ENCODE measurements at places on chromosomes 2 and 18.

DNA sequence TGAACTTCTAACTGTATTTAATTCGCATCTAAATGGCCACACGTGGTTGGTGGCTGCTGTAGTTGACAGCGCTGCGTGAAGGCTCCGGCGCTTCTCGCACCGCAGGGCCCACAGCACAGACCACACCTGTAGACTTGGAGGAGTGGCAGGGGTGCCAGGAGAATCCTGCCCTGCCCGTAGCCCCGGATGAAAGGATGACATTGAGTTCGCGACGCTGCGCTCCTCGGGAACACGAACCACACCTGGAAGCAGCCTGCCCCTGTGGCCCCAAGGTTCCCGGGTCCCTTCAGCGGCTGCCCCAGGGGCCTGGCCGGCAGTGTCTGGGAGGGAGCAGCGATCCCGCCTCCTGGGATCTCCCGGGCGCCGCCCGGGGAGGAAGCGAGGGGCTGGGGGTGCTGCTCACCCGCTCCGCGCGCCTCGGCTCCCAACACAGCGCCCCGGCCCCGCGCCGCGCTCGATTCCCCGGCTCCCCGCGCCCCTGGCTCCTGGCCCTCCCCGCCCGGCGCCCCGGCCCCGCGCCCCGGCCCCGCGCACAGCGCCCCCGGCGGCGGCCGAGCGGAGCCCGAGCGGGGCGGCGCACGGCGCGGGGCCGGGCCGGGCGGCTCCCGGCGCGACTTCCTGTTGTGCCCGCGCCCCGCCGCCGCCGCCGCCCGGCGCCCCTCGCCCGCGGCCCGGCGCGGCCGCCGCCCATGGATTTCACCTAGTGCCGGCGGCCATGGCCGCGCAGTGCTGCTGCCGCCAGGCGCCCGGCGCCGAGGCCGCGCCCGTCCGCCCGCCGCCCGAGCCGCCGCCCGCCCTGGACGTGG is at the start of gene RNPEPL1:
Gene RNPEPL1 (plus strand): TSS at position 613 of the 806 bp plus-strand sequence. CDS start 103 bp downstream, at position 716.
- DNase-seq = peak; percentile 34

DNA sequence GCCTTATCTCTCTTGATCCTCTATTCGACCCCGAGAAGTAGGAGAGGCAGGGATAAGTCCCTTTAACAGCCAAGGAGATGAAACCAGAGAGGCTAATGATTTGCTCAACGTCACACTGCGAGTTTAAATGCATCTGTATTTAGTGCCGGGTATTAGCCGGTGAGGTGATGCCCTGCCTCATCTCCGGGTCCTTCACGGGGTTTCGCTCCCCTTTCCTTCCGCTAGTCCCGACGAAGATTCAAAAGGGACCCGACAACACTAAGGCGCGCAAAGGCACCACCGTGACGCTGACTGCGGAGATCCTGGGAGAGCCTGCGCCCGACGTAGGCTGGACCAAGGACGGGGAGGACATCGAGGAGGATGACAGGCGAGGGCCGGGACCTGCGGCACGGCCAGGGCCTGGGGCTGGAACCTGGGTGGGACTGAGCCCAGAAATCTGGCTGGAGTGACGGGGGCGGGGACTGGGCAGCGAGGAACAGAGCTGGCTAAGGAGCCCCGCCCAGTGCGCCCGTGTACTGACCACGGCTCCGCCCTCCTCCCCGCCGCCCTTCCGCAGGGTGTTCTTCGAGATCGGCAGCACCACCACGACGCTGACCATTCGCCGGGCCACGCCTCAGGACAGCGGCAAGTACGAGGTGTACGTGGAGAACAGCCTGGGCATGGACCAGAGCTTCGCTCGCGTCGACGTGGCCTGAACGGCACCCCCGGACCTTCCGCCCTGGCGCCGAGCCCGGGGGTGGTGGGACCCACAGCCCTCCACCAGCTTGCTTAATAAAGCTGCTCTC is 1.0 kb upstream of the GMPPA start:
- DNase-seq = peak; percentile 54

- DNase-seq = no peak
Observed at GRCh38 chr2:181884601-181885000, 6.9 kb upstream of the ITPRID2 start.

DNA sequence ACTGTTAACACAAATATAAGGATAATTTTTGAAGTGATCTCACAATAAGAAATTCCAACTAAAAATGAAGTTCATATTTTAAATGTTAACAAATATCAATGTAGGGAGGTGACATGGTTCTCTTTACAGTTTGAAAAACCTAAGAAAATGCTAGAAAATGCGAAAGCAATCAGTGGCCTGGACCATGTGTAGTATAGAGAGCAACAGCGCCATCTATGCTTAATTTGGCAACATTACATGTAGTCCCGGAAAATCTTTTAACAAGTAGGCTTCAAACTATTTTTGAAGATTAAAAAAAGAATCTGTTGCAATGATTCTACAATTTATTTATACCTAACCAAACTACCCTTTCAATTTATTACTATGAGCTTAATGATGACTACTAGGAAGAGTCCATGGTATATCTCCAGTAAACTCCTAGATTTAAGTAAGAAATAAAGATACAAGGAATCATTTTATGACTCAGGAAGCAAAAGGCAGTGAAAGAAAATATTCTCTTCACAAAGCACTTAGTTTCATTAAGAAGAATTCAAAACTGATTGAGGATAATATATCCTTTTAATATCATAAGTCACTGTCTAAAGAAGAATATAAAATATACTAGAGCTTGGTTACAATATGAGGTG is 33.3 kb downstream of the NDUFA10 start:
- DNase-seq = peak; percentile 5

DNA sequence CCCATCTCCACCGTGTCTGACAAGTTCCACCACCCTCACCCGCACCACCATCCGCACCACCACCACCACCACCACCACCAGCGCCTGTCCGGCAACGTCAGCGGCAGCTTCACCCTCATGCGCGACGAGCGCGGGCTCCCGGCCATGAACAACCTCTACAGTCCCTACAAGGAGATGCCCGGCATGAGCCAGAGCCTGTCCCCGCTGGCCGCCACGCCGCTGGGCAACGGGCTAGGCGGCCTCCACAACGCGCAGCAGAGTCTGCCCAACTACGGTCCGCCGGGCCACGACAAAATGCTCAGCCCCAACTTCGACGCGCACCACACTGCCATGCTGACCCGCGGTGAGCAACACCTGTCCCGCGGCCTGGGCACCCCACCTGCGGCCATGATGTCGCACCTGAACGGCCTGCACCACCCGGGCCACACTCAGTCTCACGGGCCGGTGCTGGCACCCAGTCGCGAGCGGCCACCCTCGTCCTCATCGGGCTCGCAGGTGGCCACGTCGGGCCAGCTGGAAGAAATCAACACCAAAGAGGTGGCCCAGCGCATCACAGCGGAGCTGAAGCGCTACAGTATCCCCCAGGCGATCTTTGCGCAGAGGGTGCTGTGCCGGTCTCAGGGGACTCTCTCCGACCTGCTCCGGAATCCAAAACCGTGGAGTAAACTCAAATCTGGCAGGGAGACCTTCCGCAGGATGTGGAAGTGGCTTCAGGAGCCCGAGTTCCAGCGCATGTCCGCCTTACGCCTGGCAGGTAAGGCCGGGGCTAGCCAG is 1.2 kb downstream of the ONECUT2 start:
- no peak for DNase-seq

GRCh38 chr2:24984912-24985311 is 13.2 kb upstream of the DNAJC27 start:
- no peak for DNase-seq

- no peak for DNase-seq
Observed at GRCh38 chr2:136013955-136014354, 28.5 kb upstream of the DARS1 start.

DNA sequence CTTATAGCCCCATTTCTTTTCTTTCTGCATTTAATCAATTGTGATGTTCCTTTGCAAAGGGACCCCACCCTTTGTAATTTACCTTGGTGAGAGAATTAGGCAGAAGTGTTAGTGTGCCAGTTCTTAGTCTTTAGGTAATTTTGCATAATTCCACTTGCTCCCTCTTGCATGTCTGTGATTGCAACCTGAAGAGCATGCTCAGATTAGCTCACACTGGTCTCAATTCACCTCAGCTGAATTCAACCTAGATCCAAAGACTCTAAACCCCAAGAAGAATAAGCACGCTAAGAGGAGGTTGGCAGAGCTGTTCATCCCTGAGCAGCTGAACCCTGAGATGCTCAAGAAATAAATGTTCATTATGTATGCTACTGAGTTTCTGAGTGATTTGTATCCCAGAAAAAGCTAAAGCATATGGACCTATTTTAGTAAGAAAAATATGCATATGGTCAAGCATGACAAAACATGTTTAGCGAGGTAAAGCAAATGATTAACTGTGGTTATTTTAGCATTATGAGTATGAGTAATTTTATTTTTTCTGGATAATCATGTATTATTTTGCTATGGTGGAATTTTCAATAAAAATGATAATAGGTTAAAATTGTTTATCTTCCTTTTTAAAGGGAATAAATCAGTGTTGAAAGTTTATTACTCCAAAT is 299.2 kb upstream of the ZSWIM2 start:
- DNase-seq = no peak

GRCh38 chr2:18379870-18380269 is 180.6 kb downstream of the RDH14 start:
- DNase-seq = no peak

DNA sequence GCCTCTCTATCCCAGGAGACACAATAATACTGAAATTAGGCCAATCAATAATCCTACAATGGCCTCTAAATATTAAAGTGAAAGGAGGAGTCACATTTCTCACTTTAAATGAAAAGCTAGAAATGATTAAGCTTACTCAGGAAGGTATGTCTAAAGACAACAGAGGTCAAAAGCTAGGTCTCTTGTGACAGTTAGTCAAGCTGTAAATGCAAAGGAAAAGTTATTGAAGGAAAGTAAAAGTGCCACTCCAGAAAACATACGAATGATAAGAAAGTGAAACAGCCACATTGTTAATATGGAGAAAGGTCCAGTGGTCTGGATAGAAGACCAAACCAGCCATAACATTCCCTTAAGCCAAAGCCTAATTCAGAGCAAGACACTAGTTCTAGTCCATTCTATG is 9.5 kb downstream of the SESTD1 start:
- DNase-seq = no peak

- no peak for DNase-seq
Observed at GRCh38 chr2:201901786-201902185, 95.4 kb downstream of the CDK15 start.

GRCh38 chr18:11901826-11902438 is 6.2 kb downstream of the MPPE1 start:
- no peak for DNase-seq

DNA sequence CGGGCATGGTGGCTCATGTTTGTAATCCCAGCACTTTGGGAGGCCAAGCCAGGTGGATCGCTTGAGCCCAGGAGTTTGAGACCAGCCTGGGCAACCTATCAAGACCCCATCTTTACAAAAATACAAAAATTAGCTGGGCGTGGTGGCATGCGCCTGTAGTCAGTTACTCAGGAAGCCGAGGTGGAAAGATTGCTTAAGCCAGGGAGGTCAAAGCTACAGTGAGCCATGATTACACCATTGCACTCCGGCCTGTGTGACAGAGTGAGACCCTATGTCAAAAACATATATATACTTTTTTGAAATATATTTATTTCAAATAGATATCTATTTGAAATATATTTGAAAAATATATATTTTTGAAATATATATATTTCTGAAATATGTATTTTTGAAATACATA is 10.9 kb downstream of the OSBPL1A start:
- no peak for DNase-seq

DNA sequence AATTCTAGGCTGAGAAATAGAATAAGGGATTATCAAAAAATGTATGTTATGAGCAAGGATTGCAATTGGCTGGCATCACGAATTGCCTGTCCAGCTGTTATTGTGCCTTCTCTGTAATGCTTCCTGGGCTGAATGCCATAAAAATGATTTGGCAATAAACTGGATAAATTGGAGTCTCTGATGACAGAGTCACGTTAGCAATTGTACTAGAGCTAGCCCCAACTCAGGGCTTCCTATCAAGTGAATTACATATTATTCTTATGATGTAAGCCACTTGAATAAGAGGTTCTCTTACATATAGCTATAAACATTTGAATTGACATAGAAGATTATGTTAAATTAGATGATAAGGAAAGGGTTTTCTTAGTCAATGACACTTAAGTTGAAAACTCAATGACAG is 607.5 kb upstream of the REG3G start:
- no peak for DNase-seq

GRCh38 chr2:146776596-146776995 is 1068.2 kb upstream of the ACVR2A start:
- no peak for DNase-seq

- no peak for DNase-seq
Observed at GRCh38 chr18:50472941-50473340, 86.9 kb upstream of the MAPK4 start.

DNA sequence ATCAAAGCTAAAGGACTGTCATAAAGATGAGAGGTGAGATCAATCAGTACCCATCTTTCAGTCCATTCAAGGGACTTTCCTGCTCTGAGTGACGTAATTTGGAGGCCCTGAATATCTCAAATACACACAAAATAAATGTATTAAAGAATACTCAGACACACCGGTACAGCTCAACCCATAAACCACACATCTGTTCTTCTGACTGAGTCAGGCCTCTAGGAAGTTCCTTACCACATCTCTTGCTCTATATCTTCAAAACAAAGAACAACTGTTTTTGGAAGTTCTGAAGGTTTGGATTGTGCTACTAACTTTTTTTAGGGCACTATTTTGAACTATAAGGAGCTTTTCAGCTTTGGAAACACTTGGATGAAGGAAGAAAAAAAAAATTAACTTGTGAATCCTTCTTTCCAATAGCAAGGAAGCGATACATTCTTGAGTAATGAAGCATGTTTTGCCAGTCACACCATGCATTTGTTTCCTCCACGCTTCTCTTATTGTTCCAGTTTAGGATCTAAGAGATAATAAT is 866.5 kb upstream of the VRK2 start:
- no peak for DNase-seq

GRCh38 chr2:127917916-127918315 is 32.2 kb upstream of the AMMECR1L start:
- DNase-seq = no peak

DNA sequence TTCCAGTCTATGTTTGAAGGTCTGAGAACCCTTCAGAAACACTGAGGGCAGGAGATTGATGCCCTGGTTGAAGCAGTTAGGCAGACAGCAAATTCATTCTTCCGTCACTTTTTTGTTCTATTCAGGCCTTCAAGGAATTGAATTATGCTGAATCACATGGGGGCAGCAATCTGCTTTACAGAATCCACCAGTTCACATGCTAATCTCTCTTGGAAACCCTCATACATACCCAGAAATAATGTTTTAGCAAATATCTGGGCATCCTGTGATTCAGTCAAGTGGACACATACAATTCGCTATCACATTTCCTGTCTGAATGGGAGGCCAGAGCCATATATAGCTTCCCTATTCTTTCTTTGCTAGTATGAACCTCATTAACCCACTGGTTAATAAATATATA is 301.4 kb upstream of the CNTNAP5 start:
- no peak for DNase-seq

GRCh38 chr2:10661846-10662245 is 27.9 kb downstream of the NOL10 start:
- DNase-seq = no peak

GRCh38 chr2:50773211-50773932 is 258.6 kb downstream of the NRXN1 start:
- no peak for DNase-seq

DNA sequence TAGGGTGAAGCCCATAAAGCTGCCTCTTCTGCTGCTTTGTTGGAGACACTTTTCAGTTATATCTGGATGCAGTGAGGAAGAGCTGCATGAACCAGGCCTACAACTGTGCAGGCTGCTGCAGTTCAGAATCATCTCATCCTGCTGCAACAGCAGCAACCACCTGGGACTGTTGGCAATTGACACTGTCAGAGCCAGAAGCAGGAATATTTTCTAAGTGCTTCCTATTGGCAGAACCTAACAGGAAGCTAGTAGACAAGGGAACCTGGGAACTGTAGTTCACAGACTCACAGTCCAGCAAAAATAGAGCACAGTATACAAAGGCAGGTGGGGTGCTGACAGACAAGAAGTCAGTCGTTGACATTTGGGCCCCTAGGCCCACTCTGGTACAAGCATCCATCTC is 452.9 kb upstream of the SPRED2 start:
- DNase-seq = no peak
